Activated CD4-positive, alpha-beta memory T cell treated with anti-CD3 and anti-CD28 coated beads, Interleukin-2, amount 10 ng/mL, durations not matched to agents 7 days and 5 days (primary cell): ENCODE measurements at places on chromosomes 4 and X. TPM values are rescaled to one million over a fixed set of nuclear protein-coding genes. Genes with fewer than 3 reads are reported as not detected.

DNA sequence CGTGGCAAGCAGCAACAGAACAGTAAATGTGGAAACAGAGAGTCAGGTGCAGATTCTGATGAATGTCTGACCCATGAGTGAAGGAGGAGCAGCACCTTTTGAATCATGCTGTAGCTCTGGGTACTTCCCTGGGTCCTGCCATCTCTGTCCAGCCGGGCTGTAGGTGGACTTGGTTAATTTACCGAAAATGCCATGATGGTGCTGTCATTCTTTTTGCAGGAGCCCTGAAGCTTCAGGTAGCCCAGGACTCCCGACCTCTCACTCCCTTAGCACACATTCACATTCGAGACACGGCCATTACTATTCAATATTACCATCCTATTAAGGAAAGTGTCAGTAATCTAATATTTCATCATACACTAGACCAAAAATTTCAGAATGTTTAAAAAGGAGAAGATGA lies 320.9 kb downstream of the STK32B start:
- H3K4me3 ChIP-seq, result no peak overlapping the region
- no peaks in the 10 kb centered on the region for H3K27me3 ChIP-seq
- H3K4me1 ChIP-seq, result no peaks in the 10 kb centered on the region
- H3K36me3 ChIP-seq, result no peaks in the 10 kb centered on the region
- DNase-seq, result no peak

GRCh38 chr4:169620880-169621248 lies 486 bp downstream of the CLCN3 start:
- no peaks in the 10 kb centered on the region for H3K27me3 ChIP-seq
- peak overlapping the region; percentile 99 for H3K27ac ChIP-seq
- H3K36me3 ChIP-seq, result peaks cover 10% of the 10 kb centered on the region

DNA sequence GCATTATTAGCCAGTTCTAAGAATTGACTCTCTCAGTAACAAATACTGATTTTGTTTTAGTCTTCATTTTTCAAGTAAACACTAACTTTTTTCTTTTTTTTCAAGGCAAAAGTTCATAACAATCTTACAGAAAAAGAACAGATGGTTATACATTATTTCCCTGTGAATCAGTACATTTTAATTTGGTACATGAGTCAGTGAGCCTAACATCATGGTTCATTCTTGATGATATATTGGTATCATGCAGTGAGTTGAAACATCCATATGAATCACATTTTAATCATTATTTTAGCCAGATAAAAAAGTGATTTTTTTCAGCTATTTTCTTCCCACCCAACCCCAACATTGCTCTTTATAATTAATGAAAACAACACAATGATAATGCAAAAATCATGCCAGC lies 184.3 kb upstream of the TACR3 start:
- H3K27ac ChIP-seq, result no peak overlapping the region
- no peak for DNase-seq
- H3K27me3 ChIP-seq, result no peaks in the 10 kb centered on the region

DNA sequence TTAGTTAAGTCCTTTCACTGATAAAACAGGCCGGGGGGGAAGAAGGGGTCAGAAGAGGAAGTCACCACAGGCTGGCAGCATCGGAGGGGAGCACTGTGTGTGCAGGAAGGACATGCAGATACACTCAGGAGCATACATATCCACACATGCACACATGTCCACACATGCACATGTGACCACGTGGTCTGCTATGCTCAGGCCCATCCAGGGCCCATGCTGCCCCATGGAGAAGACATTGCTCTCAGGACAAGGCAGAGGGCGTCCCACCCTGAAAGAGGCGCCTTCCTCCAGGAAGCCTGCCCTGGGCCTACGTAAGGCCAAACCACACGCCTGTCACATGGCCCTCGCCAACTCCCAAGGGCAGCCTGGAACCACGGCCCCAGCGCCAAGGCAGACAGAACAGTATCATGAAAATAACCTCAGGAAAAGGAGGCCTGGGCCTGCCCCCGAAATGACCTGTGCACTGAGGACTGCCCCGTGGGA lies 15.8 kb downstream of the WDR1 start:
- peaks cover 99% of the 10 kb centered on the region for H3K4me1 ChIP-seq
- H3K4me3 ChIP-seq, result peak overlapping the region; percentile 24
- no peaks in the 10 kb centered on the region for H3K27me3 ChIP-seq
- DNase-seq, result peak; percentile 38
- peaks cover 95% of the 10 kb centered on the region for H3K36me3 ChIP-seq
- peak overlapping the region; percentile 95 for H3K27ac ChIP-seq

GRCh38 chr4:81455897-81456296 lies 15.8 kb downstream of the RASGEF1B start:
- H3K4me3 ChIP-seq, result no peak overlapping the region
- peaks cover 19% of the 10 kb centered on the region for H3K4me1 ChIP-seq
- DNase-seq, result no peak

GRCh38 chr4:101279377-101279871 lies 67.9 kb downstream of the PPP3CA start:
- peaks cover 19% of the 10 kb centered on the region for H3K36me3 ChIP-seq
- no peaks in the 10 kb centered on the region for H3K27me3 ChIP-seq
- H3K4me3 ChIP-seq, result no peak overlapping the region
- no peak overlapping the region for H3K27ac ChIP-seq
- H3K4me1 ChIP-seq, result peaks cover 40% of the 10 kb centered on the region
- no peak for DNase-seq

DNA sequence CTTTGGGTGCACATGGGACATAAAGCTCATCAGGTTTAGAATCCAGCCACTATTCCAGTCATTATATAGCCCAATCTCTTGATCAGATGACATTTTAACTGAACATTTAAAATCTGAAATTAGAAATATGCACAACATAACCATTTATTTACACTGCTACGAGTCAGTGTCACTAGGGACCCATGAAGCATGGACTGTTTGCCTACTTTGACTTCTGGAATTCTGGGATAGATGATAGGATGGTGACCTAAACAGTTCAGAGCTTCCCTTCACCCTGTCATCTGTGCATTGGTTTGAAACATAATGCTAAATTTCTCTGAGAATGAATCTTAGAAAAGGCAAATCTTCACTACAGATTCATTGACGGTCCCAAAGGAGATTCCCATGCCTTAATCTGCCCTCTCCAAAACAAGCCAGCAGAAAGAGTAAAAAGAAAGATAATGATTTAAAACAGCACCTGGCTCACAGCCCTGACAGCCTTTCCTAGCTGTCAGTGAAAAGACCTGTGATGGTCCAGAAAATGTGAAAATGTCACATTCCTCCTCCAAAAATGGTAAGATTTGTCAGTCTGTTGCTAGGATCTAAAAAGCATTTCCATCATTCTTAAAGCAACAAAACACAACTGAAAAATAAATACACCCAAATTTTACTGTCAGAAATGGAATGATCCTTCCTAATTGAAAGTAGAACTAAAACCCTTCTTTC lies 18.9 kb upstream of the HERC3 start:
- no peak for DNase-seq
- no peak overlapping the region for H3K4me3 ChIP-seq
- H3K36me3 ChIP-seq, result no peaks in the 10 kb centered on the region

- no peaks in the 10 kb centered on the region for H3K4me1 ChIP-seq
- H3K27ac ChIP-seq, result no peak overlapping the region
- H3K4me3 ChIP-seq, result no peak overlapping the region
- DNase-seq, result no peak
- H3K27me3 ChIP-seq, result no peaks in the 10 kb centered on the region
- no peaks in the 10 kb centered on the region for H3K36me3 ChIP-seq
Measured at GRCh38 chr4:153296040-153296823, 48.3 kb upstream of the MND1 start.

GRCh38 chrX:154540897-154541535 lies 5.6 kb downstream of the G6PD start:
- peaks cover 43% of the 10 kb centered on the region for H3K4me1 ChIP-seq
- H3K4me3 ChIP-seq, result no peak overlapping the region
- no peak overlapping the region for H3K27ac ChIP-seq
- H3K27me3 ChIP-seq, result no peaks in the 10 kb centered on the region
- no peak for DNase-seq
- H3K36me3 ChIP-seq, result peaks cover 13% of the 10 kb centered on the region

DNA sequence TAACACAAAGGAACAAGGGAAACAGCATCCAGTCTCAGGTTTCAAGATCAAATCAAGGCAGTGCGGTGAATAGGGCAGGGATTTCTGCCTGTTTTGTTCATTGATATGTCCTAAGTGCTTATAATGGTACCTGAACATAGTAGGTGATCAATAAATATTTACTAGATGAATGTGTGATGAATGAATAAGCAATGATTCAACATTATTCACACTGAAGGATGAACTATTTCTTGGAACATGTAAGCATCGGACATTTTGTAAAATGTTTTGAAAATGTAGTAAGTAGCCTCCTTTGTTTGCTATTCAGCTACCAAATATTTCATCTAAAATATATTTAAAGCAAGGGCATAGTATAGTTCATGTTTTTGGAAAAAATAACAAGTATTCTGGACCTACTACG lies 67.8 kb downstream of the USP38 start:
- no peak for DNase-seq
- no peak overlapping the region for H3K4me3 ChIP-seq
- H3K27ac ChIP-seq, result no peak overlapping the region
- H3K27me3 ChIP-seq, result no peaks in the 10 kb centered on the region

DNA sequence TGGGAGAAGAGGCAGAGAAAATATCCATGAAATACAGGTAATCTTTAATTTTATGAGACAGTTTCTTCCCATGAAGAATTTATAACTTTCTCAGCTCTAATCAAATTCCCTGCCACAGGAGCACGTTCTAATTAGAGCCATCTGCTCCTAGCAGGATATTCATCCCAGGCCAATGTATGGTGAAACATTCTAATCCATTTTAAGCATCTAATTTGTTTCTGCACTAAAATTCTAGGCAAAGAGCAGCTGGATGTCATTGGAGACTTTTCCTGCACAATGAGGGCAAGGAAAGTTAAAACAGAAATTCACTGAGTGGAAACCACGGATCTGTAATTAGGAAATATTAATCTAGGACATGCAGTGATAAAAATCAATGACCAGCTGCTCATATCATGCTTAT lies 107.7 kb upstream of the ZFP42 start:
- no peak overlapping the region for H3K27ac ChIP-seq
- no peak for DNase-seq
- no peaks in the 10 kb centered on the region for H3K36me3 ChIP-seq
- no peaks in the 10 kb centered on the region for H3K4me1 ChIP-seq
- no peak overlapping the region for H3K4me3 ChIP-seq
- no peaks in the 10 kb centered on the region for H3K27me3 ChIP-seq

Gene MEPE
- not detected for total RNA-seq

Gene PCDH11X
- not detected for total RNA-seq

Gene SMIM20
- 11.5 TPM for total RNA-seq

Gene CXCL11
- total RNA-seq, result 0.33 TPM

Gene FGF16
- total RNA-seq, result not detected
